ENCODE measurements at places on chromosomes 1 and 21.

DNA sequence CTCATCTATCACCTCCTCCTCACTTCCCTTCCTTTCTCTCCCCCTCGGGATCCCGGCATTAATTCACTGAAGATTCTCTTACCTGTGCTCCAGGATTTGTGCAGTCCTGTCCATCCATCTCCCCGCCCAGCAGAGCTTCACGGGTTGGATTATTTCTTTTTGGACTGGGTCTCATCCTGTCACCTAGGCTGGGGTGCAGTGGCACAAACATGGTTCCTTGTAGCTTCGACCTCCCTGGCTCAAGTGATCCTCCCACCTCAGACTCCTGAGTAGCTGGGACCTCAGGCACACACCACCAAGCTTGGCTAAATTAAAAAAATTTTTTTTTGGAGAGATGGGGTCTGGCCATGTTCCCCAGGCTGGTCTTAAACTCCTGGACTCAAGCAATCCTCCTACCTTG, 12.3 kb upstream of the CSF3R start:
- no peak for DNase-seq

GRCh38 chr1:248627971-248628844, 6.7 kb downstream of the OR2T11 start:
- no peak for DNase-seq

DNA sequence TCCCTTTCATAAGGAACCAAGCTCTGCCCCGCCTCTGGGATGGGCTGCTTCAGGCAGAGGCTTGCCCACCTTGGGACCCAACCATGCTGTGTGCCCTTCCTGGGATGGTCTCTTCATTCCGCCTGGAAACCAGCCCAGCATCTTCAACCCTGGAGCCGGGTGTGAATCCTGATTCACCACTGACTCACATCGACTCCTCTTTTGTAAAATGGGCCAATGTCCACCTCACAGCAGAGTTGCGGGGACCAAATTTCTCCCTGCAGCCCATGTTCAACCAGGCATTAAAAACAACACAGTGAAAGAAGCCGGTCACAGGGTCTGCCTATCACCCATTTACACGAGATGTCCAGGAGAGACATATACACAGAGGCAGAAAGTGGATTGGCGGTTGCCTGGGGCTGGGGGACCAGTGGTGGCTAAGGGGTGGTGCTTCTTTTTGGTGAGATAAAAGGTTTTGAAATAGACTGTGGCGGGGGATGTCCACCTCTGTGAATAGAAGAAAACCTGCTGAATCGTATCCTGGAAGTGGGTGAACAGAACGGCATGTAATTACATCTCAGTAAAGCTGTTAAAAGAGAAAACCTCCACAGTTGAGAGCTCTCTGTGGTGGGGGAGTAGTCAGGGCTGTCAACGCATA, 6.9 kb upstream of the GPR153 start:
- no peak for DNase-seq

GRCh38 chr1:33394770-33395169, 36.1 kb downstream of the PHC2 start:
- no peak for DNase-seq

DNA sequence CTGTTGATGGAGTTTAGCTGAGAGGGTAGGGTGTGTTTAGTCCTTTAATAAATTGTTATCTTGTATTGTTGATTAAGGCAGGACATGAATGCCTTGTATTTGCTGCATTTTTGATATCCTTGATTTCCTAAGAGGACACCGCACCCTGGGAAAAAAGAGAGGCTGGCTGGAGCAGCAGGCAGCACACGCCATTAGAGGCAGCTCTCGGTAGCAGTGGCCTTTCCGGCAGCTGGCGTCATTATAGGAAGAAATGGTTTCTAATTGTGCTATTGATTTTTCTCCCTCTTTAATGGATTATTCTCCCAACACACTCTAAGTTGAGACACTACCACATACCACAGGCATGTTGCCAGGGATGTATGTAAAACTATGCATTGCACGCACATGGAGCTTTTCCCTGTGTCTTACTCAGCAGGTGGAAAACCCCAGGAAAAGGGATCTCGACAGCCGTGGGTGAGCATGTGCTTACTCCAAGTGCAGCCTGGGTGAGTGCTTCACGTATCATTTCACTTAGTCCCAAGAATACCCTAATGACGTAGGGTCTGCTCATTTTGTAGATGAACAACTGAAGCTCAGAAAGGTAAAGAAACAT, 440.4 kb upstream of the RUNX1 start:
- DNase-seq = no peak

- no peak for DNase-seq
Observed at GRCh38 chr21:34844013-34844923, 175.5 kb downstream of the CLIC6 start.

DNA sequence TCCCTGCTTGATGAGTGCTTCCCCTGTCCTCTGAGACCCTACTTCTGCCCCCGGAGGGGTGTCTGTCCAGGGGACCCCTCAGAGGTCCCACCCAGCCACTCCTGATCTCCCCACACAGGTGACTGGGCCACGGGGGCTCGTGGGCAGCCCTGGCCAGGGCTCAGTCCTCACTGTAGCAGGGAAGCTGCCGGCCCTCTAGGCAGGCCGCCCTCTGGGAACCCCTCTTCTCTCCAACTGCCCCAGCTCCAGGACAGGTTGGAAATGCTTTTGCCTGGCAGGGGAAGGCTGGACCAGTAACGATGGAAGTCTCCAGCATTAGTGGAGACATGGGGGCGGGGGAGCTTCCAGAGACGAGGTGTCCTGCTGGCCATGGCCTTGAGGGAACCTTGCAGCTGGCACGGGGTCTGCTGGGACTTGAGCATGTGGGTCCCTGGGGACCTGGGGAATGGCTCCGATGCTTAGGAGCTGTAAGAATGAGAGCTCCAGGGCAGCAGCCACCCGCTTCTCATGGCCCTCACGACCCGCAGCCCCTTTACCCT, 3.1 kb upstream of the FNDC10 start:
- no peak for DNase-seq

DNA sequence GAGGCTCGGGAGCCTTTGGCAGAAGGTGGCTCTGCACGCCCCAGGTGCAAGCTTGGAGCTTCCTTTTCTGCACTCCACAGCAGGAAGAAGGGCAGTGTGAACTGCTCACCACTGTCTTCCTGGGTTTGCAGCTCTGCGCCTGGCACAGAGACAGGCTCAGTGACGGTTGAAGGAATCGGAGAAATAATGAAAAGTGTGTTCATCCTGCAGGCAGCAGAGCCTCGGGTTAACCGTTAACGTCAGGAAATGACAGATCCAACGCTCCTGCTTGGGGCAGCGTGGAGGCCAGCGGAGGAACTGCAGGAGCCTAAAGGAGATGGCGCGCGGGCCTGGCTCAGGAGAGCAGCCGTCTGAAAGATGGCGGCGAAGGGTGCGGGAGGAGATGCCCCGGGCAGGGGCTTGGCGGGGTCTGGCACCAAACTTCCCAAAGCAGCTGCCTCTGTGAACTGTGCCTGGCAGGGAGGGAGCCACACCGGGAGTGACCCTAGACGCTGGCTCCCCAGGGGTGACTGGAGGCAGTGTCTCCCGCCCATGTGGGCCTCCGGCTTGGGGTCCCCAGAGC, 10.9 kb upstream of the SAMD11 start:
- DNase-seq = no peak

DNA sequence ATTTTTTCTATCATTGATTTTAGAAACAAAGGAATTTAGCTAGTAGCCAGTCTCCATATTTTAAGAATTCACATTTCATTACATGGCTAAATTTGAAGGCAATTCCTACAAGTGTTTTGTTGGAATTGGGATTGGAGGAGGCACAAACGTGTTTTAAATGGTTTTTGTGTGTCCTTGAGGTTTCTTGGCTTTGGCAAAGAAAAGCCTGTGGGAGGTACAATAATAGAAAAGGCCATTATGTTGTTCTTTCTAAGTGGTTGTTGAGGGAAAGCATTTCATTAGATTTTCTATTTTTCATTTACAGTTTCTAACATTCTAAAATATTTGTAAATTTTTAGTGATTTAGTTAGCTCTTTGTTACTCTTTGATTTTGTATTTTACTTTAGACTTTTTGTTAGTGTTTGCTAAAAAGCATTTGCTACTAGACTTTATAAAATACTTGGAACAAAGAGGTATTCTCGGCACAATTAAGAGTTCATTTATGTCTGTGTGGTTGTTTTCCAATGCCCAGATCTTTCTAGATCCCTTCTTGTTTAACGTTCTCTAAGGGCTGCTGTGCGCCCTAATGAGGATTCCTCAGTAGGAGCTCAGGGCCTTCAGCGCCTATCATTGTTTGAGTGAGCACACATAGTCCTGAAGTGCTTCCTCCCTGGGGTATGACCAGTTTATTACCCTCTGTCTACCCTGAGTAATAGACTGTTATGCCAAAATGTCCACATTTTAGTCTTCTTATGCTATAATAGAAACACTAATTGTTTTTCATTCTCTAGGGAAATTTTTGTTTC, 70.0 kb upstream of the KIAA1614 start:
- DNase-seq = no peak

DNA sequence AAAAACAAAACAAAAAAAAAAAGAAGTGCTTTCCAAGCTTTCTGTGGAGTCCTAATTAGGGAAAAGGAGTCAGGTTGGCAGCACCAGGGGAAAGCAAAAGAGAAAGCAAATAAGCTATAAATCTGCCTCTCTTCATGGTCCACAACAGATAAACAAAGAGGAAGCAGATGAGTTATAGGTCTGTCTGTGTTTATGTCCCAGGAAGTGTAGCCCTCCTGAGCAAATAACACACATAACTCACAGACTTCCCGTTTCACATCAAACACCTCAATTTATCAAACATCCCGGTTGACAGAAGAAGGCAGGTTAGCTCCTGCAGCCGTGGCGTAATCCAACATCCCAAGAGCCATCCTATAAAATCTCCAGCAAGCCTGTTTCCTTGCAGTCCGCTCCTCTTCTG, 5.6 kb upstream of the SLC2A5 start:
- DNase-seq = no peak

DNA sequence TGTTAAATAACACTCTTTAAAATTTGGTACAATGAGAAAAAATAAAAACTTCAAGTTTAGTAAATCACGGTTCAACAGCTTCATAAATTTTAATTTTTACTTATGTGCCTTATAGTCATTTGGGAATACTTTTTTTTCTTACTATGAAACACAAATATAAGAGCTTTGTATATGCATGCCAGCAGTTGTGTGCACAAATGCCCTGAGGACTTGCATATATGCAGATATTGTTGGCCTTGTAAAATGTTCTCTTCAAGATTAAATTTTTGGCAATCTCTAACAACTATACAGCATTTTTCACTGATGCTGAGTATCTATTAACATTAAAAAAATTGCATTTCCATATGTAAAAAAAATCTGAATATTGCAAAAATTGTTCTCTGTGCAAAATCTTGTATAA, 458.7 kb upstream of the BRINP3 start:
- no peak for DNase-seq

GRCh38 chr1:224617410-224618355, 1.6 kb downstream of the CNIH3 start:
- no peak for DNase-seq

DNA sequence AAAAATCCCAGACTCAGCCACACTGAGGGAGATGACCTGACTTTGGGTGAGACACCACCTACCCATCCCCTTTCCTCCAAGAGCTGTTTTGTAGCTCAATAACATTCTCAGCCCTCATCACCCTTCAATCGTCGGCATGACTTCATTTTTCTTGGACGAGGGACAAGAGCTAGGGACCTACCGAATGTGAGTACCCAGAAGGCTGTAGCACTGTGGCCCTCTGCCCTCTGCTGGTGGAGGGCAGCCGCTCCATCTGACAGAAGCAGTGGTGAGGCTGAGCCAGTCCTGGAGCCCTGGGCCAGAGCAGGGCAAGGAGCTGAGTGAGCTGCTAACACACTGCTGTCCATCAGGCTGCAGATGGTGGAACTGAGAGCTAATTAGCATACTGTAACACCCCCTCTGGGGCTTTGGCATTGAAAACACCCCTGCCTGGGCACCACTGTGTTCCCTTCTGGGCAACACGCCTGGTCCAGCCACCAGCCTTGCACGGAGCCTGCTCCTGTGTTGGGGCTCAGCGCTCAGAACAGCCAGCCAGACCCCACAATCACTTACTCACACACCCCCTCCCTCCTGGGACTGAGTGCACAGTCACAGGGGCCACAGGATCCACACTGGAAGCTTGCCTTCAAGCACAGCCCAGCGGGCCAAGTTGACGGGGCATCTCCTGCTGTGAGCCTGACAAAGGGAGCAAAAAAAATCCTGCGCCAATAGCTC, 18.3 kb upstream of the ALPL start:
- no peak for DNase-seq

- no peak for DNase-seq
Observed at GRCh38 chr1:28591708-28592320, at the start of gene RAB42. Gene RAB42 (plus strand): TSS chr1:28592265. CDS start chr1:28592512, 247 bp downstream.

DNA sequence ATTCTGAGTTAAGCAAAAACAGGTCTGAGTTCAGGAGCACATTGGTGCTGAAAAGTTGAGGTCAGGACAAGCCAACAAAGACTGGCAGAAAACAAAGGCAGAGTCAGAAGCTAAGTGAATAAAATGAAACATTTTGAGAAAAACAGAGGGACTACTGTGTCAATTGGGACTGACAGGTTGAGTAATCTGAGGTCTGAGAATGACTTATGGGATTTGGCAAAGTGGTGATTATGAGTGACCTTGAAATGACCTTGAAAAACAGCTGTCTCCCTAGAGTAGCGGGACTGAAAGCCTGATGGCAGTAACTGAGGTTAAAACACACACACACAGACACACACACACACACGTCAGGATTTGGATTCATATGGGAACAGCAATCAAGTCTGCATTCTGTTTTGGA, 8.8 kb upstream of the COG2 start:
- no peak for DNase-seq

DNA sequence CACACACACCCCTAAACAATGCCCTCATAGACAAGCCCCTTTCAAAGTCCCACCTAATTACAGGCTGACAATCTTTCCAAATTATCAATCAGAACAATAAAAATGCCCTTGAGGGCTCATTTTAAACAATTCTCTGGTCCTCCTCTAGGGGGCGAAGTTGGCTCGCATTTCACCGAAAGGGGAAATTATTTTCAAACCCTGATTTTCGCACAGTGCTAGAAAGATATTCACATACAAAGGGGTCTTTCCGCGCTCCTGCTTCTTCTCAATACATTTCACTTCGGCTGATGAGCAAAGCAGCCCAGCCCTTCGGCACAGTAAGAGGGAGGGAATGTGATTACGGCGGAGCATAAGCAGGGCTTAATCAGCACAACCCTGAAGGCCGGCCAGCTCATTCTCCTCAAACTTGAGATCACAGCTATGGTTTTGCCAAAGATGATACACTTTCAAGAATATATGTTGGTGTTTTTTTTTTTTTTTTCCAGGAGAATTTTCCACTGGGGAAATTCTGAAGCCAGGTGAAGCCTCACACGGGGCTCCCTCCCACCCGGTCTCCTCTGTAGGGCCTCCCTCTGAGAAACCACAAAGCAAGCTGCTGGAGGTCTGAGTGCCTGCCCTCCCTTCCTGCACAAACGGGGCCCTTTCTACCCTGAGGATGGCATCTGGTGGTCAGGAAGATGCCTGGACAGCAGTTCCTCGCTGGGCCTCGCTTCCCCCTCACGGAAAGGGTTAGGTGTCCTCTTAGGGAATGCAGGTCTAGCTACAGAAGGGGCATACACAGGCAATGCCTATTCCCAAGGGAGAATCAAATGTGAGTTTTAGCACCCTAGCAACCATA, 66.9 kb downstream of the GNG12 start:
- DNase-seq = no peak

DNA sequence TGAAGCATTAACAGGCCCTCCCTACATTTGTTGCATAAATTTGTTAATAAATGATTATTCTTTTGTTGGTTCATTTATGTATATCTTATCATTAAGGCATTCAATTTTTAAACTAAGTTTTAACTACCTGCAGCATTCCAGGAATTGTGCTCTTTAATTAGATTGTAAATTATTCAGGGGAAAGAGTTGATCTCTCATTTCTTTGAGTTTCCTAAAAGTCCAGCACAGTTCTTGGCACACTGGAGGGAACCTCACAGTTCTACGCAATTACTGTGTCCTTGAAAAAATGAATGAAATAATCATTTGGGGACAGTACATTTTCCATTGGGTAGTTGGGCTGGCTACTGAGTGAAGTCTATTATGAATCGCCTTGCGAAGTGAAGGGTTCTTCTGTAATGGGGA, 493 bp upstream of the STXBP3 start:
- DNase-seq = no peak
